ENCODE measurements at places on chromosomes 2 and 18.

- no peak for DNase-seq
These were observed 190.7 kb upstream of the CXCR4 start for GRCh38 chr2:136308611-136309010.

GRCh38 chr2:22002066-22002465, 878.3 kb downstream of the TDRD15 start:
- DNase-seq: no peak

DNA sequence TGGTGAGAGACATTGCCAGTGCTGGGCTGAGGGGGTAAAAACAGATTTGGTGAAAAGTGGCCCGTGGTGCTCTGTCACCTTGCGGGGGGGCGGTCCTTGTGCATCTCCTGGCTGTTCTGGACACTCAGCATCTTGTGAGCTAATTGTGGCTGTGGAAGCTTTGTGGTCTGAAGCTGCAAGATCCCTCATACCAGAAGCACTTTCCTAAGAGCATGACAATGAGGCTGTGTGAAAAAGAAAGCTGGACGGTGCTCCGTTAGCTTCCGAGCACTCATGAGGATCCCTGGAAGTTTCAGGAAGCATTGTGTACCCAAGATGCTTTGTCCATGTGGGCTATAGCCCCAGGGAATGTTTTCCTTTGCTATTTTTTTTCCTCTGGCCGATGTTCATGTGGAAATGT, 74.5 kb downstream of the CABLES1 start:
- DNase-seq: no peak

GRCh38 chr2:111054791-111055691, 65.7 kb upstream of the BCL2L11 start:
- DNase-seq: no peak

- DNase-seq: no peak
These were observed 121.5 kb downstream of the LPIN1 start for GRCh38 chr2:11867926-11868325.

GRCh38 chr2:73984922-73985307, 205 bp downstream of the TET3 start:
- peak; percentile 50 for DNase-seq

- DNase-seq: no peak
These were observed 38.9 kb upstream of the SCG2 start for GRCh38 chr2:223641082-223641481.

GRCh38 chr18:37483984-37484819, 81.4 kb downstream of the CELF4 start:
- peak; percentile 61 for DNase-seq

GRCh38 chr2:2839393-2839781, 508.3 kb upstream of the MYT1L start:
- no peak for DNase-seq

- DNase-seq: no peak
These were observed 367.6 kb downstream of the RND3 start for GRCh38 chr2:150119819-150120218.

GRCh38 chr2:26453421-26454329, 24.2 kb downstream of the OTOF start:
- DNase-seq: no peak

Measured in GM23338 (cell line).